CD4-positive, alpha-beta T cell treated with Interleukin-2 at 100 ng/mL for 4 hours (primary cell): ENCODE measurements at places on chromosomes 11 and 22.

GRCh38 chr22:31923747-31924146 lies 20.6 kb upstream of the YWHAH start:
- DNase-seq = no peak

- no peak for DNase-seq
Measured at GRCh38 chr11:43920598-43921419, 21.6 kb upstream of the C11orf96 start.

GRCh38 chr22:23751441-23751996 lies 607 bp upstream of the ZNF70 start:
- DNase-seq = no peak

DNA sequence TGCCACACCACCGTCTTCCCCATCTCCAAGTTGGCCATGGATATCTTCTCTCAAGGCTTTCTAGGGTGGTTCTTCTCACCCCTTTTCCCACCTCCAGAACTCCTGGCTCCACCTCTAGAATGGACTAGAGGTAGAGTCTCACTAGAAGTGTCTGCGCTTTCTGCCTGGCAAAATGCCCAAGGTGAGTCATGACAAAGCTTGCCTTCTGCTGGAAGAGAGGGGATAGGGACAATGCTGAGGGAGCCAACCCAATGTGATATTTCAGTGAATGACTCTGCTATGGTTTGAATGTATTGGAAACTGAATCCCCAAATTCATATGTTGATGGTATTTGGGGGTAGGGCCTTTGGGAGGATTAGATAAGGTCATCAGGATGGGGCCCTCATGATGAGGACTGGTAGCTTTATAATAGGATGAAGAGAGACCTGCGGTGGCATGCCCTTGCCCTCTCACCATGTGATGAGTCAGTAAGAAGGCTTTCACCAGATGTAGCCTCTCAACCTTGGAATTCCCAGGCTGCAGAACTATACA lies 4.1 kb upstream of the CD82 start:
- DNase-seq = no peak

- no peak for DNase-seq
Measured at GRCh38 chr11:99513368-99513767, 492.6 kb downstream of the CNTN5 start.

DNA sequence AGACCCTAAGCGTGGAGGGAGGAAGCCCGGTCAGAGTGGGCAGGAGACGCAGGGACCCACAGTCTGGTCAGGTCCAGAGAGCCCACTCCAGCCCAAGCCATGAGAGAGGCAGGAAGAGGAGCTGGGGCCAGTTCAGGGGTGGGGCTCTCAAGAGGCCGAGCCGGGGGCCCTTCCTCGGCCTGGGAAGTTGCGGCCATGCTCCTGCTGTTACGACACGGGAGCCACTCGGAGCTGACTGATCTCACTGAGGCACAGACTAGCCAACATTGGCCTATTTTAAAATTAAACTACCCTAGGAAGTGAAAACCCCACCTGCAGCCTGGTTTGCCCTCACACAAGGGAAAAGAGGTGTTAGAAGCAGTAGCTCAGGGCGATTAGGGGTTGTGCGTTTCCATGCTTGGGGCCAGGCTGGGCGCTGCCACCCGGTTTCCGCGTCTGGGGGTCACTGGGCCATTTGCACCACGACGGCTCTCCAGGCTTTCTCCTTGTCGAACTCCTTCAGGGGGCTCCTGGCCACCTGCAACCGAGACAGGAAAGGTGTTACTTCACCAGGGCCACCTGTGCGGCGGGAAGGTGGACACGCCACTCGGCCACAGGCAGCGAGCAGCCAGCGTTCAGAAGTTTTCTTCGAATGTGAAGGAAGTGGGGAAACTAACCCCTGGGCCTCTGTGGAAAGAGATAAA lies 3.2 kb upstream of the TTLL8 start:
- DNase-seq = no peak
